Activated T-helper 1 cell treated with anti-CD3 and anti-CD28 coated beads, Interleukin-2, amount 50 U/mL, for 16 hours (primary cell): ENCODE measurements at places on chromosomes 4 and X.

GRCh38 chr4:70945046-70945445 lies 42.9 kb downstream of the MOB1B start:
- DNase-seq = no peak

DNA sequence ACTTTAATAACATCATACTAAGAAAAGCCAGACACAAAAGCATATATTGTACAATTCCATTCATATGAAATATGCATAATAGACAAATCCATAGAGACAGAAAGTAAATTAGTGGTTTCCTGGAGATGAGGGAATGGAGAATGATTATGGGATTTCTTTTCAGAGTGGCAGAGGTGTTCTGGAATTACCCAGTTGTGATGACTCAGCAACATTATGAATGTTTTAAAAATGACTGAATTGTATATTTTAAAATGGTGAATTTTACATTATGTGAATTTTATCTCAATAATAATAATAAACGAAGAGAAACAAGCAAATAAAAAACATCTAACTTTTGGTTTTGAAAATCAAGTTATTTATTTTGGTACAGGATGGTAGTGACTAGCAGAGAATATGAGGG lies 11.2 kb downstream of the ZXDA start:
- DNase-seq = no peak

DNA sequence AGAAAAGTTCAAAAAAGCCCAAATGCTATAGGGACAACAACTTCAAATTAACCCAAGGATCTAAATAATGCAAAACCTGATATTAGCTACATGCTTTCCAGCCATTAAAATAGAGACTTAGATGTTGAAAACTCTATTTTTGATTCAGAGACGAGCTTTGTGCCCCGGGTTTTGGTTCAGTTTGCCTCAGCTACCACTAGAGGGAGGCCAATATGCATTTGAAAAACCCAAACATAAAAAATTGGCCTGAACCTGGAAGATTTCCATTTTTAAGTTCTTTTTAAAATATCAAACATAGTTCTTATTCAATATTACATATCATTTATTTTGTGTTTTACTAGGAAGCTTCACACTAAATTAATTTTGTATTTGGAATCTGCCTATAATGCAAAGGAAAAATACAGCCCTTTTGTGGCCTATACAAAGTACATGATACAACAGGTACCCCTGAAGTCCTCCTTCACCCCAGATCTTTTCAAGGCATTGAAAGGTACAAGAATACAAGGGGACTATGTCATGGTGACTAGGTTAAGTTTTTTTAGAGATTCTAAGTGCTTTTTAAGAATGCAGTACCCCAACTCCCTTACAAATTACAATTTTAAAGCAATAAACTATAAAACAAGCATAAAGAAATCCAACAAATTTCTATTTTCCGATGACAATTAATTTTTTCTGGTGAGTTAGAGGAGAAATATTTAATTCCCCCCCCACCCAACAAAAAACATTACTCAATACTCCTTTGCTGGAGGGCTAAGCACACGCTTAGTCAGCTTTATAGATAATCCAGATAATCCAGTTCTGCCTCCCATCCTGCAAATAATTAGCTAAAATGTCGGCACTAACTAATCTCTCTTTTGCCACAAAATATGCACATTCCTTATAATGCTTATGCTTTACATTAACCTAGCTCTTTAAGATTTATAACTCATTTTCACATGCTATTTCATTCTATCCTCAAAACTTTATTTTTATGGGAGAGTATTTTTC lies 97.7 kb upstream of the PTPN13 start:
- DNase-seq = no peak

GRCh38 chr4:53205970-53206369 lies 159.9 kb downstream of the SCFD2 start:
- no peak for DNase-seq

DNA sequence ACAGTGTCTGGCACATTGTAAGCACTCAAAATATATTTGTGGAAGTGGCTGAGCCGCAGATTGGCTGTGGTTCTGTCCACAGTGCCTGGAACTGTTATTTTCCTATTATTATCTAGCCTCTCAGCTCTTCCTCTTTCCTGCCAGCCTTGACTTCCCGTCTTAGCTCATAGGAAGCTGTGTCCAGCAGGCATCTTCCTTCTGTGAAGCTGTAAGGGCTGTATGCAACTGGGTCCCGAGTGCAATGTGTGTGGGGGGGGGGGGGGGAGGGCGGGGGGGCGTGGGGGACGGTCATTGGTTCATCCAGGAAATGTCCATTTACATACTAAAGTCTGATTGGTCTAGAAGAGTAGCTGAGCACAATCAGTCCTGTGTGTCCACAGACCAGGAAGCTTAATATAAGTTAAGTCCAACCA lies 210.7 kb downstream of the PDGFRA start:
- no peak for DNase-seq

DNA sequence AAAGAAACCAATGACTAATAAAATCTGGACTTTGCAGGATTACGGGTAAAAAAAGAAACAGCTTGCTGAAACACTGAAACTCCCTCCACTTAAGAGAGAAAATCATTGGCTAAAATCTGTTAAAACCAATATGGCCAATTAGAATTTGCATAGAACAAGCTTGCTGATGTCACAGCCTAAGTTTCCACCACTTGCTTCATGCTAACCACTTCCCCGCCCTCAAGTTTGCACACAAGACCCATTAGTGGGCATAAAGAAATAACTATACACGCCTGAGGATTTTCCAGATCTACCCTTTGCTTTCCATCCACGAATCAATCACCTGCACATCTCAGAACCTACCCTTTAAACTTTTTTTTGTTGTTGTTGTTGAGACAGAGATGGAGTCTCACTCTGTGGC lies 42.7 kb upstream of the PHEX start:
- no peak for DNase-seq

- no peak for DNase-seq
Measured at GRCh38 chrX:75625232-75625631, 102.4 kb upstream of the ZDHHC15 start.

DNA sequence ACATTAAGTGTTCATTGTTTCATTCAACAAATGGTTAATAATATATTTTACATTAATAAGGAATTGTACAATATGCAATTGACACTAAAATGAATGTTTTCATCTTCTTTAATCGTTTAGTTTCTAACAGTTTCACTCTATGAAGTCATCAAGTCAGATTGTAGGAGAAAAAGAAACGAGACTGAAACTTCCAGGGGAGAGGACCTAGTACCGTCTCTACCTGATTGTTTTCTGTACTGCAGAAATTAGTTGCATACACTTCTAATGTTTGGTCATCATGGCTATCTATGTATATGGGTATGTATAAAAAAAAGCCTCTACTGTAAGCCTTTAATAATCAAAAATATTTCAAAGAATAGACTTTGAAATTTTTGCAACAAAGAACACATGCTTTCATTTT lies 1350.9 kb downstream of the ARAP2 start:
- DNase-seq = no peak

GRCh38 chr4:78584863-78585547 lies 33.4 kb downstream of the ANXA3 start:
- no peak for DNase-seq
